ENCODE measurements at places on chromosomes 5 and 9.

DNA sequence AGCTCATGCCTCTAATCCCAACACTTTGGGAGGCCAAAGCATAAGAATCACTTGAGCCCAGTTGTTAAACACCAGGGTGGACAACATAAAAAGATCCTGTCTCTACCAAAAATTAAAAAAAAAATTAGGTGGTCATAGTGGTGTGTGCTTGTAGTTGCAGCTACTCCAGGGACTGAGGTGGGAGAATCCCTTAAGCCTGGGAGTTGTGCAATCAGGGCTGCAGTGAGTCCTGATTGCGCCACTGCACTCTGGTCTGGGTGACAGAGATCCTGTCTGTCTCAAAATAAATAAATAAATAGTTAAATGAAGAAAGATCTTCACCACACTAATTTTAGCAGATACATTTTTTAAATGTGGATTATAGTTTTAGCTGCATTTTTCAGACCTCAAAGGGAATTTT lies 433.2 kb downstream of the MAT2B start:
- no peak for DNase-seq

DNA sequence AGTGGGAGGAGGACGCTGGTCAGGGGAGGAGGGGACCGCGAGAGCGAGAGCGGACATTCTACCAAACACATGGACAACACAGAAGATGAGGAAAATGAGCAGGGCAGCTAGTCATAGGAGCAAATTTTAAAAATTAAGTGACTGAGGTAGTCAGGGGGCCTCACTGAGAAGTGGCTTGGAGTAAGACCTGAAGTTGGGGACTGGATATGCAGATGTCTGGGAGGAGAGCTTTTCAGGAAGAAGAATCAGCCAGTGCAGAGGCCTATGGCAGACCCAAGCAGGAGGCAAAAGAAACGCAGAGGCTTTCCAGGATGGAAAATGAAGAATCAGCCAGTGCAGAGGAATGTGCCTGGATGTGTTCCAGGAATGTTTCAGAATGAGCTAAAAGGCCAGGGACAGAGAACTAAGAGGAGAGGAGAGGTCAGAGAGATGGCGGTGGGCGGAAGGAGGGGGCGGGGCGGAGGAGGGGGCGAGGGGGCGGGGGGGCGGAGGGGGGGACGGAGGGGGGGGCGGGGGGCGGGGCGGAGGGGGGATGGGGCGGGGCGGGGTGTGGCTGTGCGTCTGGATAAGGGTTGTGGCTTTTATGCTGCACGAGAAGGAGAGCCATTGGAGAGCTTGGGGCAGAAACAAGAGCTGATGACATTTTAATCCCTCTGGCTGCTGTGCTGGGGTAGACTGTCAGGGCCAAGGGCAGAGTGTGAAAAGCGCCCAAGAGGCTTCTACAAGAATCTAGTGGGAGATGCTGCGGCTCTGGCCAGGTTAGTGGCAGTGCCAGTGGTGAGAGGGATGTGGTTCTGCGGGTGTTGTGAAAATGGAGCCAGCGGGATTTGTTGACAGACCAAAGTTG lies 129.6 kb downstream of the KCNIP1 start:
- DNase-seq, result peak; percentile 92

- no peak for DNase-seq
Observed at GRCh38 chr5:175883506-175883905, 12.1 kb downstream of the CPLX2 start.

- DNase-seq, result no peak
Observed at GRCh38 chr9:97860451-97861147, 7.6 kb downstream of the FOXE1 start.

- no peak for DNase-seq
Observed at GRCh38 chr9:105357937-105358336, 89.9 kb upstream of the FSD1L start.

DNA sequence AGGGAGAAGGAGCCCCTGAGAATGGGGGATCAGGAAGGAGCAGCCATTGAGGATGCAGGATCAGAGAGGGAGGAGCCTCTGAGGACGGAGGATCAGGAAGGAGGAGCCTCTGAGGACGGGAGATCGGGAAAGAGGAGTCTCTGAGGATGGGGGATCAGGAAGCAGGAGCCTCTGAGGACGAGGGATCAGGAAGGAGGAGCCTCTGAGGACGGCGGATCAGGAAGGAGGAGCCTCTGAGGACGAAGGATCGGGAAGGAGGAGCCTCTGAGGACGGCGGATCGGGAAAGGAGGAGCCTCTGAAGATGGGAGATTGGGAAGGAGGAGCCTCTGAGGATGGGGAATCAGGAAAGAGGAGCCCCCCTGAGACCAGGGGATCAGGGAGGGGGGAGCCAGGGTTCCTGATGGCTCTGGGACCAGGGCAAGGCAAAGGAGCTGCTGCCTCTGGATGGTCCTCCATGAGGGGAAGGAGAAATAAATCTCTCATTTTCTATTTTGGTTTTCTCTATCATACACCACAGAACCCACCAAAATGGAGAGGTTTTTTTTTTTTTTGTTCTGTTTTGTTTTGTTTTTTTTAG lies 22.6 kb upstream of the SARDH start:
- DNase-seq, result no peak

DNA sequence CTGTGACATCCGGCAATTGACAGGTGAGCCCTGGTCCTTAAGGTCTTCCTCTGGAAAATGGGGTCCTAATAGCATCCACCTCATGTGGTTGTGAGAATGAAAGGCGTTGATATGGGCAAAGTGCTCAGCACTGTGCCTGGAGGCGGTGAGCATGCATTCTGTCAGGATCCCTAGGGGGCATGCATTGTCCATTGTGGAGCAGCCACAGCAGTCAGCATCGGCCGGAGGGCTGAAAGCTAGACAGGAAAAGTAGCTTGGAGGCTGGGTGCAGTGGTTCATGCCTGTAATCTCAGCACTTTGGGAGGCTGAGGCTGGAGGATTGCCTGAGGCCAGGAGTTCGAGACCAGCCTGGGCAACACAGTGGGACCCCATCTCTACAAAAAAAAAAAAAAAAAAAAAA lies 122.2 kb downstream of the LHX2 start:
- no peak for DNase-seq
